ENCODE measurements at places on chromosomes 1 and 21.

GRCh38 chr1:117810553-117810952 lies 118.9 kb downstream of the GDAP2 start:
- no peak overlapping the region for H3K4me3 ChIP-seq
- peaks cover 17% of the 10 kb centered on the region for H3K27me3 ChIP-seq
- DNase-seq = no peak
- peaks cover 5% of the 10 kb centered on the region for H3K4me1 ChIP-seq

GRCh38 chr1:27804791-27805190 lies 25.8 kb upstream of the PPP1R8 start:
- no peak overlapping the region for H3K4me3 ChIP-seq
- H3K27me3 ChIP-seq = no peaks in the 10 kb centered on the region
- H3K27ac ChIP-seq = no peak overlapping the region
- H3K36me3 ChIP-seq = peaks cover 45% of the 10 kb centered on the region
- DNase-seq = no peak

GRCh38 chr1:182679684-182680083 lies 4.7 kb downstream of the RGS8 start:
- peaks cover 7% of the 10 kb centered on the region for H3K4me1 ChIP-seq
- no peak for DNase-seq
- H3K36me3 ChIP-seq = no peaks in the 10 kb centered on the region
- no peak overlapping the region for H3K27ac ChIP-seq

GRCh38 chr1:39877231-39877778 lies 6.0 kb downstream of the TRIT1 start:
- no peaks in the 10 kb centered on the region for H3K27me3 ChIP-seq
- no peak overlapping the region for H3K27ac ChIP-seq
- peaks cover 24% of the 10 kb centered on the region for H3K4me1 ChIP-seq
- H3K36me3 ChIP-seq = peaks cover 35% of the 10 kb centered on the region
- no peak for DNase-seq
- no peak overlapping the region for H3K4me3 ChIP-seq

GRCh38 chr1:214446772-214447556 lies 104.4 kb downstream of the PTPN14 start:
- peaks cover 55% of the 10 kb centered on the region for H3K36me3 ChIP-seq
- H3K27me3 ChIP-seq = no peaks in the 10 kb centered on the region
- peak overlapping the region; percentile 99 for H3K27ac ChIP-seq

- H3K27ac ChIP-seq = no peak overlapping the region
- no peak for DNase-seq
- no peaks in the 10 kb centered on the region for H3K36me3 ChIP-seq
- no peak overlapping the region for H3K4me3 ChIP-seq
- peaks cover 23% of the 10 kb centered on the region for H3K4me1 ChIP-seq
- no peaks in the 10 kb centered on the region for H3K27me3 ChIP-seq
These were observed 32.9 kb upstream of the SNX27 start for GRCh38 chr1:151578941-151579340.

DNA sequence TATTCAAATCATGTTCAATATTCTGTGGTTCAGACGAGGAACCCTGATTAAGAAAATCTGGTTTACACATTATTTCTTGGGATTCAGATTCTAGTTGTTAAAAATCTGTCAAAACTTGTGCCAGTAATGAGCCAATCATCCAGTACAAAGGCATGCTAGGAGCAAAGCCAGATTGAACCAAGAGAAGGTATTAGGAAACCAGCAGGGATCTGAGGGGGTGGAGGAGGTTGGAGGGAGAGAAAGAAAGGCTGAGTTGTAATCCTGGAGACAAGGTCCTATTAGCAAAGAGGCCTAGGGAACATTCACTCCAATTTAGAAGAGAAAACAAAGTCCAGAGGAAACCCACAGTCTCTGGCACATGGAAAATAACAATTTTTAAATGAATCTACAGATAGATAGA lies 352.9 kb downstream of the LTN1 start:
- peaks cover 5% of the 10 kb centered on the region for H3K4me1 ChIP-seq
- H3K27ac ChIP-seq = no peak overlapping the region
- H3K36me3 ChIP-seq = no peaks in the 10 kb centered on the region

GRCh38 chr1:35120458-35121133 lies 41.4 kb downstream of the ZMYM1 start:
- H3K27me3 ChIP-seq = peaks cover 5% of the 10 kb centered on the region
- peak overlapping the region; percentile 13 for H3K4me3 ChIP-seq
- no peak overlapping the region for H3K27ac ChIP-seq
- H3K4me1 ChIP-seq = peaks cover 9% of the 10 kb centered on the region
- no peak for DNase-seq

DNA sequence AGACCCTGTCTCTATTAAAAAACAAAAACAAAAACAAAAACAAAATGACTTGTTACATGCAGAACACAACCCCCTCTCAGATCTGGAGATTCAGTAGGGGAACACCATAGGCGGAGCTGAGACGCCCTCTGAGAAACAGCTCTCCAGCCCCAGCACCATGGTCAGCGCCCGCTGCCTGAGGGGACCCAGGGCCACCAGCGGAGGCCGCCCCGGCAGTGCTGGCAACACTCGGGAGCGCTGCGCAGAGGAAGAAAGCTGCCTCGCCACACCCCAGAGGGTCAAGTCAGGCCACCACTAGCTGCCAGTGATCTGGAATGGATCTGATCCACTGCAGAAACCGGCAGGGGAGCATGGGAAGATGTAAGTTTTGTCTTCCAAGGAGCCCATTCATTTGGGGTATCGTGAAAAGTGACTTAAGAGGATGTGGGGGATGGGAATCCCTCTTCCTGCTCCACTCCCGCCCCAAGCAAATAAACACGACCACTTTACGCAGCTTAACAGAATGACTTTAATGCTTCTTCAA lies 3.1 kb downstream of the ACTA1 start:
- peaks cover 77% of the 10 kb centered on the region for H3K27me3 ChIP-seq
- H3K36me3 ChIP-seq = peaks cover 5% of the 10 kb centered on the region
- H3K27ac ChIP-seq = no peak overlapping the region
- H3K4me1 ChIP-seq = peaks cover 11% of the 10 kb centered on the region
- H3K4me3 ChIP-seq = peak overlapping the region; percentile 47
- peak; percentile 24 for DNase-seq

DNA sequence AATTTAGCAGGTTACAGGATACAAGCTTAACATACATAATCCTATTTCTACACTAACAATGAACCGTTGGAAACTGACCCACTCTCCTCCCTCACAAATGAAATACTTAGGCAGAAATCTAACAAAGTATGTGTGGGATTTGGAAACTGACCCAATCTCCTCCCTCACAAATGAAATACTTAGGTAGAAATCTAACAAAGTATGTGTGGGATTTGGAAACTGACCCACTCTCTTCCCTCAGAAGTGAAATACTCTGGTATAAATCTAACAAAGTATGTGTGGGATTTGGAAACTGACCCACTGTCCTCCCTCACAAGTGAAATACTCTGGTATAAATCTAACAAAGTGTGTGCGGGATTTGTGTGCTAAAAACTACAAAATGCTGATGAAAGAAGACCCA lies 60.3 kb downstream of the TRAF5 start:
- H3K27ac ChIP-seq = no peak overlapping the region
- no peak overlapping the region for H3K4me3 ChIP-seq
- H3K36me3 ChIP-seq = peaks cover 24% of the 10 kb centered on the region
- peaks cover 26% of the 10 kb centered on the region for H3K4me1 ChIP-seq
- H3K27me3 ChIP-seq = no peaks in the 10 kb centered on the region

- no peaks in the 10 kb centered on the region for H3K27me3 ChIP-seq
- no peak overlapping the region for H3K4me3 ChIP-seq
- no peak for DNase-seq
- H3K4me1 ChIP-seq = peaks cover 58% of the 10 kb centered on the region
- peaks cover 18% of the 10 kb centered on the region for H3K36me3 ChIP-seq
These were observed 67.4 kb downstream of the SKI start for GRCh38 chr1:2295526-2295925.

DNA sequence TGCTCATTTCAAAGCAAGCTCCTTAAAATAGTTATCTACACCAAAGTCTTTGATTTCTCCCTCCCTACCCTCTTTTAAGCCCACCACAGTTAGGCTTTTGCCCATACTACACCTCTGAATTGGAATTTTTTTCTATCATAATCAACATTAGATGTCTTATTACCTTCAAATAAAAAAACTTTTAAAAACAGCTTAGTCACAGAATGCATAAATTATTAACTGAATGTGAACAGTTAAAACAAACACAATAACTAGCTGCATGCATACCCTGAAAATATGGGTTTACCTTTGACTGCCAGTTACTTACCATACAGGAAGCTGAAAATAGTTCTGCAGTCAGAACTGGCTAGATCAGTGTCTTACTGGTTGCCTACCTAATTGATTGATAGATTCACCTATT lies 210.9 kb downstream of the TGFB2 start:
- no peak overlapping the region for H3K4me3 ChIP-seq
- H3K27ac ChIP-seq = no peak overlapping the region
- no peaks in the 10 kb centered on the region for H3K27me3 ChIP-seq
- H3K4me1 ChIP-seq = no peaks in the 10 kb centered on the region
- DNase-seq = no peak
- no peaks in the 10 kb centered on the region for H3K36me3 ChIP-seq

DNA sequence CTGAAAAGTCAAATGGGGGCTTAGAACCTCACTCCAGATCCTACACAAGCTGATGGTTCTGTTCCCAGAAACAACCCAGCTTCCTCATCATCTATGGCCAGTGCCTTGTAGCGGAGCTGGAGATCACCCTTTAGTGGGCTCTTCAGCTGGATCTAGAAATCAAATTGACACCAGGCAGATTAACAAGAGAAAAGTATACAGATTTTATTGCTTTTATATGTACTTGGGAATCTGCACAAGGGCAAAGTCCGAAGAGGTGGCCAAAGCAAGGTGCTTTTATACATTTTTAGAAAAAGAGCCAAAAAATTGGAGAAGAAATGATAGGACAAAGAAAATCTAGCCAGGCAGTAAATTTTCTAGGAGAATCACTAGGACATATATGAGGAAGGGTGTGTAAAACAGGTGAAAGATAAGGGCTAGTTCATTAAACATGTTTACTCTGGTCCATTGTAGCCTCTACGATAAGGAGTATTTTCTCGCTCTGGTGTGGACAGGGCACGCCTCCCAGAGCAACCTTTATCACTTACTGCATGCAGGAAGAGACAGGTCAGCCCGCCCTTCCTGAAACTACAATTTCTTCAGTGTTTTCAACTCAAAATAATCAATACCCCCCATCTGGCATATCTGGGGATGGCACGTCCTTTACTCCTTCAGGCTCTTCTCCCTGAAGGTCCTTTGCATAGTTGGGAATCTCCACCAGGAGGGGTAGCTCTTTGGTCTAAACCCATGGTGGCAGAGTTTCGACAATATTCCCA lies 14.0 kb upstream of the LGALS8 start:
- H3K27ac ChIP-seq = no peak overlapping the region
- H3K36me3 ChIP-seq = no peaks in the 10 kb centered on the region
- H3K27me3 ChIP-seq = peaks cover 31% of the 10 kb centered on the region
- DNase-seq = no peak
- peaks cover 15% of the 10 kb centered on the region for H3K4me1 ChIP-seq

- H3K27me3 ChIP-seq = peaks cover 11% of the 10 kb centered on the region
- H3K27ac ChIP-seq = no peak overlapping the region
- no peak overlapping the region for H3K4me3 ChIP-seq
- no peak for DNase-seq
- no peaks in the 10 kb centered on the region for H3K36me3 ChIP-seq
These were observed 49.4 kb downstream of the LGR6 start for GRCh38 chr1:202243006-202243405.

- no peaks in the 10 kb centered on the region for H3K36me3 ChIP-seq
- peaks cover 1% of the 10 kb centered on the region for H3K4me1 ChIP-seq
- no peaks in the 10 kb centered on the region for H3K27me3 ChIP-seq
- no peak overlapping the region for H3K27ac ChIP-seq
- no peak overlapping the region for H3K4me3 ChIP-seq
These were observed 62.7 kb downstream of the CASZ1 start for GRCh38 chr1:10733474-10734366.

- H3K27ac ChIP-seq = no peak overlapping the region
- H3K4me1 ChIP-seq = no peaks in the 10 kb centered on the region
- no peak for DNase-seq
These were observed 58.3 kb downstream of the ERI3 start for GRCh38 chr1:44296806-44297205.

GRCh38 chr1:104665300-104665699 lies 915.6 kb downstream of the AMY1C start:
- no peak overlapping the region for H3K27ac ChIP-seq
- no peaks in the 10 kb centered on the region for H3K36me3 ChIP-seq
- DNase-seq = no peak
- H3K4me1 ChIP-seq = no peaks in the 10 kb centered on the region
- no peaks in the 10 kb centered on the region for H3K27me3 ChIP-seq

DNA sequence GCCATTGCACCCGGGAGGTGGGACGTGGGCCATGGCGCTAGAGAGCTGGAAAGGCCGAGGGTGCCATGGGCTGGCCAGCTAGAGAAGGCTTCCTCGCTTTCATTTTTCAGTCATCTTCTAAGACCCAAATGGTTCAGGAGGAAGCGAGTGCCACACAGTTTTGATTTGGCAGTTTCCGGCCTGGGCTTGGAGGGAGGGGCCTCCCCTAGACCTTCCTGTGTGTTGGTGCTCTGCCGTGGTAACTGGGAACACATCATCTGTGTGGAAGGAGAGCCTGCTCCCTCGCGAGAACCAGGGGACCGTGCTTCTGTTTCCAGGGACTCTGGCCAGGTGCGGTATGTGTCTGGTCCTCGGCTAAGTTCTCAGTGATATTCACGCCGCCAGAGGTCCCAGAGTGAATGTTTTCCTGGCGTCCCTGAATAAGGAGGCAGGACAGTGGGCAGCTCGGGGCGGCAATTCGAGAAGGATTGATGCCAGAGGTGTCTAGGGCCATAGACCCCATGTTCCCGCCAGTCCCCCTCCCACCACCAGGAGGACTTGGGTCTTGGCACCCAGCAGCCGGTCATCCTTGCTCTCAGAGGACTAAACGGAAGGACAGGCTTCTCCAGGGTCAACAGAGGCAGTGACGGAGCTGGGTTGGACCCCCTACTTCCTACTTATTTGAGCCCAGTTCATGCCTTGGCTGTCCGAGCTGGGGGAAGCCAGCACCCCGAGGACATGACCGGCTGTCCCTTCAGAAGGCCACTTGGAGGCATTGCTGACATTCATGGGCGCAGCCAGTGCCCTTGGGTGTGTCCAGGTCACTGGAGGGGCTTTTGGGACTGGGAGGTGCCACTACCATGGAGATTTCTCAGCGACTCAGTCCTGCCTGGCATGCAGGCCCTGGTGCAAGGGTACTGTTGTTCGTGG lies 2.7 kb upstream of the NPHP4 start:
- H3K36me3 ChIP-seq = peaks cover 12% of the 10 kb centered on the region
- peak overlapping the region; percentile 96 for H3K4me3 ChIP-seq
- H3K27ac ChIP-seq = peak overlapping the region; percentile 96
- peaks cover 24% of the 10 kb centered on the region for H3K4me1 ChIP-seq
- DNase-seq = peak; percentile 63
- H3K27me3 ChIP-seq = no peaks in the 10 kb centered on the region

All from activated T-helper 2 cell treated with anti-CD3 and anti-CD28 coated beads, Interferon-gamma antibody, Interleukin-2, Interleukin-4, amounts not matched to agents 10 μg/mL and 5 μg/mL and 100 μg/mL, durations not matched to agents 14 hours and 24 hours and 36 hours (primary cell).